ENCODE measurements at places on chromosomes 1 and 21. TPM values are rescaled to one million over a fixed set of nuclear protein-coding genes. Genes with fewer than 3 reads are reported as not detected.

The SMYD3 gene
- 25.5 TPM for total RNA-seq

The MYCL gene
- total RNA-seq, result 18.4 TPM

The YARS1 gene
- 194 TPM for total RNA-seq

The PRKAA2 gene
- total RNA-seq, result 4.0 TPM

The FAAH gene
- total RNA-seq, result 23.4 TPM

All from H9 (cell line).